KBM-7 (cell line): ENCODE measurements at places on chromosomes 16 and 17.

GRCh38 chr16:14378689-14379467, 251.2 kb downstream of the PARN start:
- DNase-seq: no peak

DNA sequence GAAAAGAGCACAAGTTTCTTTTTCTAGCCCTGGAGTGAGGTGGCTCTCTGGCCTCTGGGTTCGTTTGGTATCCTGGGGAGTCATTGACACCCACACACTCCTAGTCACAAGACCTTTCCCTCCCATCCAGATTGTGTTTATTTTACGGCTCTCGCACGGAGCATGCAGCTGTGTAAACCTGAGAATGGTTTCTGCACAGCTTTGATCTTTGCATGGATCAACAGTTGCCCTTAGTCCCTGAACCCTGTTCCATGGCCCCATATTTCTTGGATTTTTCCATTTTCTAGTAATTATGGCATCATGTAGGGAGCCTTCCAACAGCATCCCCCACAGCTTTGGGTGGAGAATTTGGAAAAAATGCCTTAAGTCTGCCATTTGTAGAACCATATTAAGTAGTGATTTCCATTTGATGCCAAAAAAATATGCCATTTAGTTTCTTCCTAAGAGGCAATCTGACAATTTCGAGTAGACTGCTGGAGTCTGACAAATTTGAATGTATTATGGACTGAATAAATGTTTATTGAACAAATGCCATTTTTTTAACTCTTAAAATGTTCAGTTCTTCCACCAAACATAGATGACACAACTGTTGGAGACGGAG, 197.7 kb downstream of the WWOX start:
- no peak for DNase-seq

DNA sequence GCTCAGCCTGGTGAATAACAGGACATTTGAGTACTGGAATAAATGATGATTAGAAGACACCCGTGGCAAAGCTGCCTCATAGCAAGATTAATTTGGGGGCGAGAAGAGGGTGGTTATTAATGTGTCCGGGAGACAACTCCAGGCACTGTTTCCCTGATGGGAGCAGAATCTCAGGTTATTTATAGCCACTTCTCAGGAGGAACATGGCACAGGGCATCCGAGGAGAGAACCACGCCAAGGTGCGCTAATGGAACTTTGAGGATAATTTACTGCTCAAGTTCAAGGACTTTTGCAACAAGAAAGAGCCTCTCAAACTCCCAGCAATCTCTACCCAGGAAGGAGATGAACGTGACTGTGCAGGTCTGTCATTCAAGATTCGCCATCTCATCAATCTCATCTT, 362.5 kb upstream of the ERCC4 start:
- no peak for DNase-seq

- no peak for DNase-seq
Observed at GRCh38 chr17:73300392-73300791, 11.4 kb downstream of the CDC42EP4 start.

DNA sequence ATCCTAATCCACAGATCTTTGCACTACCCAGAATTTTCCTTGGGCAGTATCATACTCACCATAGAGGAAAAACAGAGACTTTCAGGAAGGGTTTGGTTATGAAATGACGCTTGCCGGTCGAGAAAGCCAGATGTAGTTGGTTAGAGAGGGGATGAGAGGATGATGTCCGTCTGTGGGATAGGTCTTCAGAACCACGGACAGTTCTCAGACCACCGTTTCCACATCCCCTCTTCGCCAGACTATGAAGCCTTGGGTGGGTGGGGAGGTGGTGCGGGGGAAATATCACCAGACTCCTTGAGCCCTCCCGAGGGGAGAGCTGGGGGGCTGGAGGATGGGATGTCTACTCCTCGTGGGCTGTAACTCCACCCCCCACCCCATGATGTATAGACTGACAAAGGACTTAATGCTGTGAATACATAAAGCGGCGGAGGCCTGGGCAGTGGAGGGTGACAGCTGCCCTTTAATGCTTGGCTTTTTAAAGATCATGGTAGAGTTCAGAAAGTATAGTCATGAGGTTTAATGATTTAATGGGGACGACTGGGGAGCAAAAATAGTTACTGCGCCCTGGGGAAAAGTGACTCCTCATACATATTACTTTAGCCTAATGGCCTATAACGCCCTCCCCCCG, 96.6 kb downstream of the MRM1 start:
- DNase-seq: peak; percentile 44

- DNase-seq: no peak
Observed at GRCh38 chr16:27463741-27464591, 62.0 kb downstream of the IL21R start.

- DNase-seq: no peak
Observed at GRCh38 chr16:84356591-84357116, 11.7 kb upstream of the ATP2C2 start.

- peak; percentile 65 for DNase-seq
Observed at GRCh38 chr16:67260426-67261063, 11.8 kb downstream of the SLC9A5 start.

- no peak for DNase-seq
Observed at GRCh38 chr17:44527102-44527501, 23.9 kb upstream of the GPATCH8 start.

DNA sequence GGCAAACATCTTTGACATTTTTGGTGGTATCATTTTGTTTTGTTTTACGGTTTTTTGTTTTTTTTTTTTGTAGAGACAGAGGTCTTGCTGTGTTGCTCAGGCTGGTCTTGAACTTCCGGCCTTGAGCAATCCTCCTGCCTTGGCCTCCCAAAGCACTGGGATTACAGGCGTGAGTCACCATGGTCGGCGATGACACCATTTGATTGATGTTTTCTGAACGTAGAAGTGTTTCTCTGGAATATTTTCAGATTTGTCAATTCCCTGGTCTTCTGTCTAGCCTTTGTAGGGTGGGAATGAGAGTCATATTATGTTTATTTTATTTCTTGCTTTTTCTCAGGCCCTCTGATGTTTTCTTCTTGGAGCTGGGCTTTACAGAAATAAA, 32.2 kb upstream of the BRD7 start:
- no peak for DNase-seq

DNA sequence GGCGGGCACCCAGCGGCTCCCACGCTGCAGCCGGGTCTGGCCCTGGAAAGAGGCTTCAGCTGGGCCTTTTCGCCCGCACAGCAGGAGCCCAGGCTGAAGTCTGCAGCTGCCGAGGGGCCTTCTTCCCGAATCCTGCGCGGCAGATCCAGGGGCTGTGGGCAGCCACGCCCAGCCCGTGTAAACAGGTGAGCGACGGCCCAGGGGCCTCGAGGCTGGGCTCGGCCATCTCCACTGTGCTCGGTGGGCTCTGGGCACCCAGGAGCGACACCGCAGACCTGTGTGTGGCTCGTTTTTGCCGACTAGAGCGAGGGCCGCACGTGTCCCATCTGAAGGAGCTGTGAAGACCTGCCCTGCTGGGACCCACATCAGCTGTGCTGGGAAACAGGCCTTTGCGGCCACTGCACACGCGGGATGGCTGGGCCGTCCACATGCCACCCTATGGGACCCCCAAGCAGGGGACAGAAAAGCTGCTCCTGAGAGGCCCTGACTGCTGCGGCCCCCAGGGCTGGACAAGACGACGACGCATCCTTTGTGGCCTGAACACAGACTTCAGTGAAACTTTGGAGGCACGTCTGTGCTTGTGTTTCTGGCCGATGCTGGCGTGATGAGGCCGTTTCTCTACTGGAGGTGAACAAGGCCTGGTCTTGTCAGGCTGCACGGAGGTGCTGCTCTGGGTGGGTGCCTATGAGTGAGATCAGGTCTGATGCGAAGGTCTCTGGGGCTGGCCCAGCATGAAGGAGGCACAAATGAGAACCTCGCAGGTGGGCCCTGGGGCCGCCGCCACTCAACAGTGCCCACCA, 5.2 kb upstream of the APRT start:
- no peak for DNase-seq

- peak; percentile 88 for DNase-seq
Observed at GRCh38 chr17:82216301-82217119, 3.9 kb upstream of the CCDC57 start.

DNA sequence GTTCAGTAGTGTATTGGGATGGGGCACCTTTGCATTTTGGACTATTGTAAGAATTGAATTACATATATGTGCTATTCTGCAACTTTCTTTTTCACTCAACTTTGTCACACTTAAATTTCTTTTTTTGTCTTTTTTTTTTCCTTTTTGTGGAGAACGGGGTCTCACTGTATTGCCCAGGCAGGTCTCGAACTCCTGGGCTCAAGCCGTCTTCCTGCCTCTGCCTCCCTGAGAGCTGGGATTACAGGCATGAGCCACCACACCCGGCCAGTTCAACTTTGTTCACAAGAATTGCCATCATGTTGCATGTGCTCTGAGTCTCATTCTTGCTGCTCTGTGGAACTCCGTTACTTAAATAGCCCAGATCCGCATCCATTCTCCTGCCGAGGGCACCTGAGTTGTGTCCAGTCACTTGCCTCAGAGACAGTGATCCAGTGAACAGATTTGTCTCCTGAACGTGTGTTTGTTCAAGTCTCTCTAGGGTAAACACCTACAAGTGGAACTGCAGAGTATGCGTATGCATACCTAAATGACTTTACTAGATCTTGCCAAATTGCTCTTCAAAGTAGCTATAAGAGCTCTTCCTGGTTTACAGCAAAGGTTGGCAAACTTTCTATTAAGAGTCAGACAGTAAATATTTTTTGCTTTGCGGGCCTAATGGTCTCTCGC, 3.4 kb upstream of the SLC38A10 start:
- no peak for DNase-seq

GRCh38 chr16:88591577-88592021, 21.4 kb downstream of the ZC3H18 start:
- DNase-seq: no peak

DNA sequence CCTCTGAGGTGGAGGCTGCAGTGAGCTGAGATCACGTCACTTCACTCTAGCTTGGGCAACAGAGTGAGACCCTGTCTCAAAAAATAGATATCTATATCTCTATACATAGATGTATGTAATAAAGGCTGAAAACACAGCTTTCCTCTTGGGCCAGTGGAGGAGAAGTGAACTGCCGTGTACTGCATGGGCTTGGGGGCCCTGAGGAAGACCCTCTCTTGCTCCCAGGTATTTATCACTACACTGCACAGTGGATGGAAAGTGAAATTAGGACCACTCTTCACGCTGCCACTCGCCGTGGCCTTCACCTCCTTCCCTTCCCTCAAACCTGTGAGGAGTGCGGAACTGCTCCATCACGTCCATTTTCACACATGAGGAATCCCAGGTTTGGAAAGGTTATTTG, 68.8 kb upstream of the SIAH1 start:
- DNase-seq: no peak

DNA sequence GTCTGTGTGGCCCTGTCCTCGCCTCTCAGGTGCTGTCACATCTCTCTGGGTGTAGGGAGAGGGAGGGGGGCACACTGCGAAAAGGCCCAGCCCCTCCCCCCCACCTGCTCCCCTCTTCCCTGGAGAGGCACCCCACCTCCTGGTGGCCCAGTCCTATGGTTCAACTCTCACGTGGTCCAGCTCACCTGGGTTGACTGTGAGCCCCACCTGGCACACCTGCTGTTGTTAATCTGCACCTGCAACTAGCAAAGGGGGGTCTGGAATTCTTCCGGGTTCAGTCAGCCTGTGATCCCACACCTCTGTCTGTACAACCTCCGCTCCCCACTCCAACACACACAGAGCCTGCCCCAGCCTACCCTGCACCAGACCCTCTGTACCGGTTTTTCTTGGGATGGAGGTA, 2.0 kb upstream of the SYNGR2 start:
- no peak for DNase-seq

DNA sequence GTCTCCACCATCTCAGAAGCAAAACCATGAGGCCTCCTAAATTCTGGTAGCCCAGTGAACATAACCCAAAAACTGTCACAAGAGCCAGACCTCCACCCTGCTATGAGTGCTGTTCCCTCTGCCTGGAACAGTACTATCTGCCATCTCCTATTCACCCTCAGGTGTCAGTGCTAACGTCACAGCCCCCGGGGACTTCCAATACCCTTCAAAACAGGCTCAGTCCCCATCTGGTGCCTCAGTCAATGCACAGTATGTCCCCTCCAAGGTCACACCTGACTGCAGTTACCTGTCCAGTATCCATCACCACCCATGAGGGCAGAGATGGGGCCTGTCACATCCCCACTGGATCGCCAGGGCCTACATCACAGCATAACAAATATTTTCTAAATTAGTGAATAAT, 11.5 kb downstream of the CREBBP start:
- DNase-seq: no peak

DNA sequence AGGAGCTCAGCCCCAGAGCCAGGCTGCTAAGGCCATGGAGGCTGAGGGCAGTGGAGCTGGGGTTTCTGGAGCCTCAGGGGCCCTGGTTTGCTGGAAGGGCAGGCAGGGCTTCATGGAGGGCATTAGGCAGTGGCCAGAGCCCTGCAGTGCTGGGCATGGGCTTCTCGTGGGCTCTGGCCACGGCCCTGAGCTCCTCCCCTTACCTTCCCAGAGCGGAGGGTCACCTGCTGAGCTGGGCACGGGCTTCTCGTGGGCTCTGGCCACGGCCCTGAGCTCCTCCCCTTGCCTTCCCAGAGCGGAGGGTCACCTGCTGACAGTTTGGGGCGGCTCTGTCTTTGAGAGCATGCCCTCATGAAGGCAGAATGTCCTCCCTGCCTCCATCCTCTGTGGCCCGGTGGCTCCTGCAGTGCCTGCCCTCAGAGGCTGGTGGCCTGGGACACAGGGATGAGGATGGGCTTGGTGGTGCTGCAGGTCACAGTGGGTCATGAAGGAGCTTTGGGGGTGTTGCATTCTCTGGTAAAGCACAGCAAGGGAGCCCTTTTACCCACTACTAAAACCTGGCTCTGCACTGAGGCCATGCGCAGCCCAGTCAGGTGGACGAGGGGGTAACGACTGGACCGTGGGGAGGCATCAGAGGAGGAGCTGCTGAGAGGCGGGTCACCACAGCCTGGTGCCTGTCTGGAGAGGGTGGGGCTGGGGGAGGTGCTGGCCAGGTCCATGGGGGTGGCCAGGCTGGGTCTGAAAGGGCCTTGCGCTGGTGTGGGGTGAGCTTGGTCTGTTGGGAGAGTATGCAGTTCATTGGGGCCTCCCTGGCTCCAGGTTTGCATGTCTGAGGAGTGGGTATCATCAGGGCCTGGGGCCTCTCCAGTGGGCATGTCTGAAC, 2.9 kb upstream of the RNPS1 start:
- no peak for DNase-seq
